Endothelial cell (in vitro differentiated cells): ENCODE measurements at places on chromosomes 13 and 19.
A peak's percentile ranks its signal among the peaks of the same experiment; 100 is the strongest.

DNA sequence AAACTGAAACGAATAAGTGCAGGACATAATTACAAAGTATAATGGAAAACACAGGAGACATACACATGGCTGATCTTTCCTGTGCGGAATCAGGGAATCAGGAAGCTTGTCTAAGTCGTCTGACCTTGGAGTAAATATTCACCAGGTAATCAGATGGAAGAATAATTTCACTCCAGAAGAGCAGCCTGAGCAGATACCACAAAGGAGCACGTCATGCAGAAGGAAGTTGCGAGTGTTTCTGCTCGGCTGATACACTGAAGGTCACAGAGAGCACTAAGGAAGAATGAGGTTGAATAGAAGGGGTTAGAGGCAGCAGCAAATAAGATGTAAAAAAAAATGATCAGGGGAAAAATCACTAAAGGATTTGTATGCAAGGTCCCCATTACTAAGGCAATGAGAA lies 122.3 kb upstream of the GPC6 start:
- no peak for DNase-seq

DNA sequence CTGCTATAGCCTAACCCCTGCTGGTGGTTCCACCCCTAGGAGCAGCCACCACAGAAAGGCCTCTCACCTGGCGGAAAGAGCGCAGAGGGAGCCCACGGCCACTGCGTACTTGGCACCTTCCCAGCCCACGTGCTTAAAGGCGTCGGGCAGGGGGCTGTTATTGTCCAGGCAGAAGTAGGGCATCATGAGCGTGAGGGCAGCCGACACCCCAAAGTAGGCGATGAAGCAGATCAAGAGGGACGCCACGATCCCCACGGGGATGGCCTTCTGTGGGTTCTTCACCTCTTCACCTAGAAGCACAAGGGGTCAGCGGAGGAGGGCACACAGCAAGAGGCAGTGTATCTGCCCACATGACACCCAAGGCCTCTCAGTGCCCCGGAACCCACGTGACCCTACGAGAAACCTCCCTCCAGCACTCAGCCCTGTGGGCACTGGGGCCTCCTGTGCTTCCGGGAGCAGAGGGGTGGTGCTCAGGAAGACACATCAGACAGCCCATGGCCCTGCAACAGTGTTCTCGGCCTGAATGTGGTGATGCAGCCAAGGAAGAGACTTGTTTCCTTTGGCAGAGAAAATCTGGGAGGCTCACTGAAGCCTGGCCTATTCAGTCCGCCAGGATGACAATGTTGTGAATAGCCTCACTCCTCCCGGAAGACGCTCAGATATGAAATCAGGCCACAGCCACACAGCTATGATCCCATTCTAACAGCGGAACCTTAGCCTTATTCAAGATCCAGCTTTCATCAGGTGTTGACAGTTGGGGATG lies 72.1 kb downstream of the SLC7A1 start:
- no peak for DNase-seq

DNA sequence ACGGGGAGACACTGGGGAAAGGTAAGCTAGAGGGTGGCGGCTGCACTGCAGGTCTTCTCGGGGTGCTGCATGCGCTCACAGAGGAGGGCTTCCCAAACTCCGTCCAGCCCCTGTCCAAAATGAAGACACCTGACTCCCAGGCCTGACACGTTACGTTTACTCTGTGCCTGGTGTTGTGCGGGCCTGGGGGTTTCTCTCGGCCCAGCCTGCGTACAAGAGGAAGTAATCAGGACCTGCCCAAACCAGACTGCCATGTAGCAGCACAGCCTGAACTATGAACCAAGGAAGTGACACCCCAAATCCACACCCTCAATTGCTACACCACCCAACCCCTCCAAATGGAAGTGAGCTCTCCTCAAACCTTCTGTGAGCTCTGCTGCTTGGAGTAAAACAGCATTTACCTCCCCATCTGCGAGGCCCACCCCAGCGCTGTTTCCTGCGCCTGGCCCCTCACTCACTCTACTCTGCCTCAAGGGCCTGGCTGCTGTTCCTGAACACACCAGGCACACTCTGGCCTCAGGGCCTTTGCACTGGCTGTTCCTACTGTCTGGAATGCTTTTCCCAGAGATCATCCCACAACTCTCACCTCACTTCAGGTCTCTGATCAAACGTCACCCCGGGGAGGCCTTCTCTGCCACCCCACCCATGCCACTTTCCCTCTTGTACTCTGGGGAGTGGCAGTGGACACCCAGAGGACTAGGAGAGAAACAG lies 3.0 kb downstream of the HSPBP1 start:
- DNase-seq = no peak

GRCh38 chr19:30378701-30379100 lies 6.5 kb downstream of the ZNF536 start:
- no peak for DNase-seq

DNA sequence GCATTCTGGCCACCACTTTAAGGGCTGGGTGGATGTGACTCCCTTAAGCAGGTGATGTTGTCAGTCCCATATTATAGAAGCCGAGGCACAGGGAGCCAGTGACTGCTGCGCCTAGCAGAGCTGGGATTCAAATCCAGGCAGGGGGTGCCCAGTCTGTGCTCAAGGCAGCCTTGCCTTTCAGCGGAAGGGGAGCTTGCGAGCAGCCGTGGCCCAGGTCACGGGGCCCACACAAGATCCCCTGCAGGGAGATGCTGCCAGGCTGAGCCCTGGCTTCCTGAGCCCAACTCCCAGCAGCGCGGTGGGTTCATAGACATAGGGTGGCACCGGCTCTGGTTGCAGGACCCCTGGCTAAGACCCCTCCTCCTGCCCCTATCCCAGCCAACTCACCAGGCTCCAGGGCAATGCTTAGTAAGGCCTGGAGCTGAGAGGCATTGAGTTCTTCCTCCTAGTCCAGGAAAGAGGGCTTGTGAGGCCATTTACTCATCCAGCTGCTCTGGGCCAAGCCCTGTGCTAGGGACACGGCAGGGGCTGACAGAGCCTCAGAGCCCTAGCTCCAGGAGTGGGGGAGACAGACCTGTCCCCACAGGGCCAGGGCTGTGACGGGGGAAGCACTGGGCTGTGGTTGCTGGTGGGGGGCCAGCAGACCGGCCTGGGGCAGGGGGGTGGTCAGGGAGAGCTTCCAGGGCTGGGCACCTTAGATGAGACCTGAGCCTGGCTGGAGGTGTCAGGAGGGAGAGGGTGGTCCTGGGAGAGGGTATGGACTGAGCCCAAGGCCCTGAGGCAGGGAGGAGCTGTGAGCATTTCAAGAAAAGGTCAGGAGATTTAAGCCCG lies 9.6 kb downstream of the CAPN12 start:
- DNase-seq = no peak

GRCh38 chr13:31385540-31385939 lies 185.8 kb downstream of the B3GLCT start:
- DNase-seq = no peak

DNA sequence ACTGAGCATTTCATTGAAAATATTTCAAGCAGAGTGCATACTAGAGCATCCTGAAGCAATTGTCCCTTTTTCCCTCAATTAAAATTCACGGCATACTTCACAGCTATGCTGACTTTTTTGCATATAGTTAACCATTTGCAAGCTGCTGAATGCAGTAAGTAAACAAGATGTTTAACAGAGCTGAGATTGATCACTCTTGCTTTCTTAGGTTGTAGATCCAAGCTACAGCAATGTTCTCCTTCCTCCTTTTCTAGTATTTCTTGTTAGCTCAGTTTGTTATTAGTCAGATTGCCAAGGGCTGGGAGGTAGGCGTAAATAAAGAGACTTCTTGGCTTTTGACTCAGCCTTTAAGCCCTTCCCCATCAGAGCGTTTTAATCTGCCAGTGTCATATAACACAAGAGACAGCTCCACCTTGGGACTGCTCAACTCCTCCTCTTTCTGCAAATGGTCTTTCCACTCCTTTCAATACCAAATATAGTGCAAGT lies at the start of gene SLITRK6:
Gene SLITRK6, minus strand, starts transcription at position 323 of the 486 bp plus-strand sequence. CDS start 2,911 bp downstream, outside the sequence.
- peak; percentile 18 for DNase-seq

GRCh38 chr13:26561651-26562511 lies 4.4 kb downstream of the WASF3 start:
- no peak for DNase-seq

- no peak for DNase-seq
Measured at GRCh38 chr13:80883545-80883944, 542.6 kb upstream of the SPRY2 start.

DNA sequence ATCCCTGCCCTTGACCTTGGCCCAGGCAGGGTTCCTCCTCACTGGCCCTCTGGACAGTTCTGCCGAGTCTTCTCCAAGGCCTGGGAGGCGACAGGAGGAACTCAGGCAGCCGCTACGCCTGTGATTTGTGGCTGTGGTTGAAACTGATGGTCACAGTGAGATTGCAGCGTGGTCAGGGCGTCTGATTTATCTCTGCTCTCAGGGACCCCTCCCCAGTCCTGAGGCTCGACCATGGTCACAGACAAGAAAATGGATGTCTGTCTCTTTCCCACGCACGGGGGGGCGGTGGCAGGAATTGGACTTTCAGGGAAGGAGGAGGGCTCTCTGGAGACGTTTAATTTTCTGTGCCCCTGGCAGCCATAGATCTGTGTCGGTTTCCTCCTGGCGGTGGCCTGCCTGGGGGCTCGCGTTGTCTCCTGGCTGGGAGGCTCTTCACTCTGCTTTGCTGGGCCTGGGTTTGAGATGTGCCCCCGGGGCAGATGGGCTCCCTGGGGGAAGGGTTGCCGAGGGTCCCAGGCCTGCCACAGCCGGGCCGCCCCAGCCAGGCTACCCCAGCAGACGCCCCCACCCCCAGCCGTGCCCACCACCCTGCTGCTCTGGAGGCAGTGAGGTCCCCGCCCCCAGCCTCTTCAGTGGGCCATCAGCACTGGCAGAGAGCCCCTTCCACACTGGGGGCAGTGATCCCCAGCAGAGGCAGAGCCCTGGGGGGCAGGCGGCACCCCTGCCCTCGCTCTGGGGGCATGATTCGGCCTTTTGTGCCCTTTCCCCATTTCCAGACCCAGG lies 167.4 kb downstream of the KDM4B start:
- no peak for DNase-seq

DNA sequence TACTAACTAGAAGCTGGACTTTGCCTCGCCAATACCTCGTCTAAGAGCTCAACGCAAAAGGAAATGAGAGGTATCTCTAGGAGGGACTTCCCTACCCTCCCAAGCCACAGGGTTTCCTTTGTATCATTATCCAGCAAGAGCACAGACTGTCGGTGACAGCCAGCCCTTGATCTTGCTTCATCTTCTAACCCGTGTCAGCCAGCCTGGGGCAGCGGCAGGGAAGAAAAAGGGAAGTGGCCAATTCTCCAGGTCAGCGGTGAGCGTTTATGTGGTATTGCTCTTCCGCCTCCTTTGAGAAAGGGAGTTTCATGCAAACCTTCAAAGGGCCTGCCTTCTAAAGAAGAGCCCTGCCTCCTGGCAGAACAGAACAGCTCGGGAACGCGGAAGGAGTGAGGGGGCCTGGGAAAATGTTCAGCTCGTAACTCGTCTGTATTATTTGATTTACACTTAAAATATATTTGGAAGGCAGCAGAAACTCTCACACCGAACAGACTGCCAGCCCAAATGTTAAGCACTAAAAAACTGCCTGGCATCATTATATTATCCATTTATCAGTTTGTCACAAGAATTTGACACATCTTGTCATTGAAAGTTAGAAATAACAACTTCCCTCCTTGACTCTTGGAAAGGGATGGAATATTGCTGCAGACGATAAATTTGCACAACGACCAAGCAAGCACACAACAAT lies 41.8 kb downstream of the EFNB2 start:
- DNase-seq = no peak

GRCh38 chr19:35015270-35015953 lies 14.9 kb upstream of the SCN1B start:
- DNase-seq = no peak

DNA sequence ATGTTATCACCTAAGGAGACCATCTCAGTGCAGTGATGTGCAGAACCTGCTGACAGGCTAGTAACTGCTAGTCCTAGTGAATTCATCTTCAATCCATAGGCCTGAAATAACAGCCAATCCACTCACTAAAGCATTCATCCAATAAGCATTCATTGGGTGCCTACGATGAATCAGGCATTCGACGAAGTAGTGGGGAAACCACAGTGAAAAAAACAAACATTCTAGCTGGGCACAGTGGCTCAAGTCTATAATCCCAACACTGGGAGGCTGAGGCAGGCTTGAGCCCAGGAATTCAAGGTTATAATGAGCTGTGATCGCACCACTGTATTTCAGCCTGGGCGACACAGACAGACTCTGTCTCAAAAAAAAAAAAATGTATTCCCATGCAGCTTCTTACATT lies 135.6 kb downstream of the RNF17 start:
- no peak for DNase-seq

GRCh38 chr19:27744926-27745768 lies 1467.8 kb downstream of the UQCRFS1 start:
- no peak for DNase-seq

DNA sequence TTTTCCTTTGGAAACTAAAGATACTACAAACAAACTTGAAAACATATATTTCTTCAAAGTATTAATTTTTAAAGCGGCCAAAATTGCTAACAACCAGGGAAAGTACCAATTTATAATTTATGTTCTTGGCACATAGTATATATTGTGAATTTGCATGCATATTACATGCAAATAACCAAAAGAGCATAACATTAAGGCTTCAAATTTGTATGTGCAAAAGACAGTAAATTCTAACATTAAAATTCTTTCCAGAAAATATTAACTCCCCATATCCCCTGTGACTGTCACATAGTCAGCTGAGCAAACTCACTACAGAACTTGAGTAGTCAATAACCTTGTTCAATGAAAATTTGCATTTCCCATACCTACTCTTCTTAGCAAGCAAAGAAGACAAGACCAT lies 133.4 kb downstream of the ENOX1 start:
- DNase-seq = no peak

- no peak for DNase-seq
Measured at GRCh38 chr19:42402376-42403116, 12.4 kb upstream of the CNFN start.

GRCh38 chr13:21228738-21229137 lies 52.3 kb downstream of the MRPL57 start:
- no peak for DNase-seq

GRCh38 chr13:29704648-29705047 lies 109.2 kb upstream of the SLC7A1 start:
- DNase-seq = no peak

DNA sequence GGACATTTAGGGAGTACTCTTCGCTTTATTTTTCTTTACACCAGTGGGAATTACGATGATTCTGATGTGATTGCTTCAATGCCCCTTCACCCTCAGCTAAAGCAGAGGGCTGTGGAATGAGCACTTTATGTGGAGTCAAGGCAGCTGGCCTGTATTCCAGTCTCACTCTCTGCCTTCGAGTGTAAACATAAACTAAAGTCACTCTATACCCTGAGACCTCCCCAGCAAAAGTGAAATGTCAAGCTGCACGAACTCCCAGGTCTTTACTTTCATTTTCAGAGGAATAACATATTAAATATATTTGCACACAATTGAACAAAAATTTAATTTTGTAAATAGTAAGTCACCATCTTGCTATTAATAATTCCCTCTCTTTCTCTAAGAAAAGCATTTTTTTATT lies 557.1 kb downstream of the DACH1 start:
- DNase-seq = no peak

GRCh38 chr19:34261334-34262109 lies 7.2 kb downstream of the GARRE1 start:
- DNase-seq = no peak
